Heart left ventricle (tissue), 16 donors: ENCODE measurements at places on chromosomes 7 and 10. TPM values are rescaled to one million over a fixed set of nuclear protein-coding genes. Genes with fewer than 3 reads are reported as not detected.

Gene SND1
- total RNA-seq: 76.3 TPM

Gene OPN4
- total RNA-seq: not detected

Gene TMEM270
- total RNA-seq: not detected

Gene CHN2
- 51.5 TPM for total RNA-seq

Gene INMT
- 88.1 TPM for total RNA-seq

Gene ATP6V1F
- 121 TPM for total RNA-seq

- no peak for DNase-seq
Observed at GRCh38 chr7:80218723-80219122, 84.1 kb downstream of the GNAI1 start.

GRCh38 chr10:31322647-31323046 lies 3.6 kb downstream of the ZEB1 start:
- no peak for DNase-seq

DNA sequence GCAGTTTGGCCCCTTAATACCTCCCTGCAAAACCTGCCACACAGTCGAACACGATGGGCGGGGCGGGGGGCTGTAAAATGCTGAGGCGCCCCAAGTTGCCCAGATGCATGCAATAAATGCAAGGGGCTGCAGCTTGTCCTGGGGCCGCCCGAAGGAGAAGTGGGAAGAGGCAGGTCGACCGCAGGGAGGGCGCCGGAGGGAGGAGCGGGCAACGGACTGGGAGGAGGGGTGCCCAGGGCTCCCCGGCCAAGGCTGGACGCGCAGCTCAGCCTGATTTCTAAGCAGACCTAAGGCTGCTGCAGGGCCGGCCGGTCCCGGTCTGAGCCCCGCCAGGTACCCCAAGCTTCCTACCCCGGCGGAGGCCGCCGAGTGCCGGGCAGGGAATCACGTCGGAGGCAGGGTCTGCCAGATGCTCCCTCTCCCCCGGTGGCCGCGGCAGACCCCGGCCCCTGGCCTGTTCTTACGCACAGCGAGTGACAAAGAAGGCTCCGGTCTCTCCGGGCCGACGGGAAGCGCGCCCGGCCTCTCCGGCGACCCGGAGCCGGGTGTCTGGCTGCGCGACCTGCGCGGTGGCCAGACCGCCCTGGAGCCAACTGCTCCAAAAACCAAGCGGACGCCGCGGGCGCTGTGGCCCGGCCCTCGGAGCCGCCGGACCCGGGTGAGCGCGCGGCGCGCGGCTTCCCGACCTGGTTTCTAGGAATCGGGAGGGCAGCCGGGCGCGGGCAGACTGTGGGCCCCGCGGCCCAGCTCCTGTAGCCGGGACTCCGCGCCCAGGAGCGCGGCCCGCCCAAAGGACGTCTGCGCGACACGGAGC lies 744 bp upstream of the EBF3 start:
- no peak for DNase-seq

DNA sequence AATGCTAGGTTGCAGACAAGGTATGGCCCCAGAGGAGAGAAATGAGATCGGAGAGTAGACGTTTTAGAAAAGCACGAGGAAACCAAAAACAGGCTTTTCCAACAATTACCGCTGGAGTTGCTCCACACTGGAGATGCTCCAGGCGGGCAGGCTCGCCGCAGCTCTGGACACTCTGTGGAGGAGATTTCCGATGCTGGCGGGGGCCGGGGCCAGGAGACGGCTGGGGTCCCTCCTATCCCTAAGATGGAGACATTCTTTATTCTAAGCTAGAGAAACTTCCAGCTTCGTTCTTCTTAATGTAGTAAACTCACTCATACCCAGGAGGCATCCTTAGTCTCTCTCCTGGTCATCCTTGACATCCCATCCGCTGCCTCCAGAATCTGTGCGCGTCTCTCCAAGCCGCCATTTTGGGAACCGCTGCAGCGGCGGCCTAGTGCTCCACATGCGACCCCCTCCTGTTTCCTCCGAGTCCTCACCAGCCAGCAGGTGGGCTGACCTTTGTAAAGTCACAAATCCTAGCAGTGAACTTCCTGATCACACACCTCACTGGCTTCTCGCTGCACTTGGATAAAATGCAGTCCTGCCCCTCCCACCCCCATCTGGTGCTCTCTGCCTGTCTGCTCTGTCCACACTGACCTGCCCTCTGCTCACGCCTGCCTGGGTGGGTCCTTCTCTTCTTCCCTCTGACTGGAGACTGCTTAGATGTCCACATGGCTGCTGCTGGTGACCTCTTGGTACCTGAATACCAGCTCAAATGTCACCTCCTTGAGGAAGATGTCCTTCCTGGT lies 11.9 kb downstream of the PYROXD2 start:
- DNase-seq: no peak
